ENCODE measurements at places on chromosomes 3 and 15.
A peak's percentile ranks its signal among the peaks of the same experiment; 100 is the strongest.

DNA sequence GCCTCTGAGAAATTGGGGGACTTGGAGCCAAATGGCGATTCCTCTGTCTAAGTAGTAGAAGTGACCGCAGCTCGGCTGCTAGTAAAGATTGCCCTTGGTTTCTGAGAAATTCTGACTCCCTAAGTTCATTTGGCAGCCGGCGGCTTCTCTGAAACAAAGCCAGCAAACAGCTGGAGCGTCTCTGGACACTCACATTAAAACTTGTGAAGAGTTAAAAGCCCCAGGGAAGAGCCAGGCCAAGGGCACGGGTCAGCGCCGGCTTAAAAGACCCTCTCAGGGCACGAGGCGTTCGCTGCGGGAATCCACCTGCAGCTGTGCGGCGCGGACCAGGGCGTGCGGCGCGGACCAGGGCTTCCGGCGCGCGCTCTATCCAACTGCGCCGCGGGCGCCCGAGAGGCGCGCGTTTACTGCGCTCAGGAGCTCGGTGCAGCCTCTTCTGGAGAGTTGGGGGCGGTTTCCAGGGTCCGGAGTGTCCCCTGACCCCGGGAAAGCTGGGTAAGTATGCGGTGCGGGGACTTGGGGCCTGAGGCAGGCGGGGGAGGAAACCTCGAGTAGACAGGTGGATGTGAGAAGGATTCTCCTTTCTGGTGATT is at the start of gene COL6A5:
TSS of gene COL6A5 (plus strand) at position 186 of the 593 bp plus-strand sequence. CDS start 27,967 bp downstream, outside the sequence.
- no peak for DNase-seq

DNA sequence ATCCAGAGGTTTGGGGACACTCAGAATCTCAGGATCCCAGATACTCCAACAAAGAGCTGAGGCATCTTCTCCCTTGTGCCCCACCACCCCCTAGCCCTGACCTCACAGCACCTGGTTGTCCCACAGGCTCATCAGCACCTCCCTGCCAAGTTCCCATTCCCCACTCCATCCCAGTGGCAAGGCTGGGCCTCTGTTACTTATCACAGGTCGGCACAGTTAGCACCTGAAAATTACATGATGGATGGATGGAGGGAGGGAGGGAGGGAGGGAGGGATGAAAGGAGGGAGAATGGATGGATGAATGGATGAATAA is 12.8 kb downstream of the MYL3 start:
- DNase-seq, result no peak

GRCh38 chr3:122975163-122975923 is 52.2 kb downstream of the SEMA5B start:
- peak; percentile 10 for DNase-seq

DNA sequence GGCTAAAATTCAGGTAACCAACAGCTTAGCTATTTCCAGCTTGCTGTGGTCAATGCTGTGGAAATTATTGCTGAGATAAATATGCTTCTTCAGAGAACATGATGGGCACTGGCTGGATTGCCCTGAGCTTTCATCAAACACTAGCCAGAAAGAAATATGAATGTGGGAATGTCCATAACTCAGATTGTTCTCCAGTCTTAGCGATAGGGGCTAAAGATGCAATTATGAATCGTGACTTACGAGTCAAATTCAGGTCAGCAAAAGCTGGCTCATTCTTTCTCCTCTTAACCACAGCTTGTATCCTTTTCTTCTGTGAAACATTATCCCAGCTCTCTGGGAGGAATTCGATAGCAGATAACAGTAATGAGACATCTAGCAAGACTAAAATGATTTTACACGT is 307.6 kb downstream of the RYR3 start:
- DNase-seq, result no peak

DNA sequence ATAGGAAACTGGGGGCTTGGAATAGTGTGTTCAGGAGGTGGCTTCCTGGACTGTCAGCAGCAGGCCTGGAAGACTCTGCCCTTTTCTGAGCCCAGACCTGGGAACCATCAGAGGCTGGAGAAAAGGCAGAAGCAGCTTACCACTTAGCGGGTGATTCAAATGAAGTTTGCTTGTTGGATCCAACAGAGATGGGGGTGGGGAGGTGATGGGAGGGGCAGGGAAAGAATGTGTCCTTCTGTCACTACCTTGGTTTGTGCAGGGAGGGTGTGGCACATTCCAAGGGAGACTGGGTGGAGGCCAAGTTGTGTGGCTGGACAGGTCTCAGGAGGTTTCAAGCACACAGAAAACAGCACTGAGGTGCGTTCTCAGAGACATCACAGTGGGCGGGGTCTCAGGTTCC is 58.8 kb downstream of the TRAK1 start:
- DNase-seq, result no peak

DNA sequence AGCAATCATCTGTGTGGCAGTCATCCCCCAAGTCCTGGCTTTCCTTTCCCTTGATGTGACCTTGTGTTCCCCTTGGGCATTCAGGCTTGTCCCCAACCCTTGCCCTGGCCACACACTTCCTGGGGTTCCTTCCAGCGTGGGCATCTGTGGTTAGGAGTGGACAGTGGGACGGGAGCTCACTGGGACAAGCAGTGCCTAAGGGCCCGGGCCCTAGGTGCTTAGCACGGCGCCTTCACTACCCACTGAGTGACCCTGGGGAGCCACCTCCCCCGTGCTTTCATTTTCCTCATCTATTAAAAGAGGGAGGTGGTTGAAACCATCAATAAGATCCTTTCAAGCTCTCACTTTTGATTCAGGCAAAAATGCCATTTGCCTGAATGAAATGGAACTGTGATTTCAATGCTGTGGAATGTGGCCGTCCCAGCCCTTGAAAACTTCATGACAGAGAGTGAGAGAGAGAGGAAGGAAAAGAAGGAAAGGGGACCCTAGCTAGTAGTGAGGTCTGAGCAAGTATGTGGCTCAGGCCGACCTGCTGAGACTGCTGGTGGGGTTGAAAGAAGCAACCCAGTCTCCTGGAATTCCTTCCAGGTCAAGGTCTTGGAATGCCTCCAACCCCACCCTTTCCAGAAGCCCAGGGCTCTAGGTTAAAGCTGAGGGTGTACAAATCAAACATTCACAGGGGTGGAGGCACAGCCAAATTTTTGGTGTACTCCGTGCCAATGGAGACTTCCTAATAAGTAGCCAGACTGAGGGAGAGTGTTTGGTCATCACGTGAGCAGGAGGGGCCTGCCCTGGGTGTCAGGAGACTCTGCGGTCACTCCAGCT is 302.9 kb downstream of the TLE3 start:
- DNase-seq, result no peak

- DNase-seq, result no peak
Observed at GRCh38 chr3:108588601-108589000, 637 bp downstream of the CIP2A start.
